ENCODE measurements at places on chromosomes 3 and 15.

DNA sequence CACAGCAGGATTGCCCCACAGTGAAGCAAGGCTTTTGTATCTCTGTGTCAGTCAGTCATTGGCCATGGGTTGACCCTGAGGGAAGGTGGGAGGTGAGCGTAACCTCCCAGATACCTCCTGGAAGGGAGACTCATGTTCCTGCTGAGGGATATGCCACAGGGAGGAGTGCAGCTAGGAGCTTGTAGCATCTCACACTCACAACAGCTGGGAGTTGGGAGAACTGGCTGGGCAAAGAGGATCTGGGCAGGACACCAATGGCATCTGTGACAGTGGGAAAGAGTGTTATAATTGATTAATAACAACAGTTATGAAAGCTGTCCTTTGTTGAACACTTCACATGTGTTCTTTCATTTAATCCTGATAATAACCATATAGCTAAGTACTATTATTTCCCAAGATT, 171.0 kb downstream of the TLE3 start:
- DNase-seq = no peak

DNA sequence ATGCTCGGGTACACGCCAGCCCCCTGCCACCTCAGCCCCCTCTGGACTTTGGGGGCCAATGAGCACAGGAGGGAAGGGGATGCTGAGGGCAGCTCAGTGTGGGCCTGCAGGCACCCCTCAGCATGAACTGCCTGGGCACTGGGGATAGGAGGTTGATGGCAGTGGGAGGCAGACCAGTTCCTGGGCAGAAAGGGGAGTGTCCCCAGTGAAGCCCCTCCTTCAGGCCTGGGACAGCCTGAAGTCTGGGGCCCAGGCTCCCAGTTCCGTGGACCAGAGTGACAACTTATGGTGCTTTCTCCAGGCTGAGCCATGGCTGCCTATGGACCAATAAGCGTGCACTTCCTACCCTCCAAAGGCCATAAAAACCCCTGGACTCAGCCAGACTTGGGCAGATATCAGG, 63.3 kb upstream of the IMPG2 start:
- DNase-seq = no peak

GRCh38 chr3:179853176-179853575, 183.6 kb downstream of the PEX5L start:
- no peak for DNase-seq

GRCh38 chr3:40137591-40138295, 171.8 kb upstream of the EIF1B start:
- DNase-seq = peak; percentile 44

GRCh38 chr15:51969728-51970127, 1.9 kb downstream of the LEO1 start:
- peak; percentile 58 for DNase-seq

DNA sequence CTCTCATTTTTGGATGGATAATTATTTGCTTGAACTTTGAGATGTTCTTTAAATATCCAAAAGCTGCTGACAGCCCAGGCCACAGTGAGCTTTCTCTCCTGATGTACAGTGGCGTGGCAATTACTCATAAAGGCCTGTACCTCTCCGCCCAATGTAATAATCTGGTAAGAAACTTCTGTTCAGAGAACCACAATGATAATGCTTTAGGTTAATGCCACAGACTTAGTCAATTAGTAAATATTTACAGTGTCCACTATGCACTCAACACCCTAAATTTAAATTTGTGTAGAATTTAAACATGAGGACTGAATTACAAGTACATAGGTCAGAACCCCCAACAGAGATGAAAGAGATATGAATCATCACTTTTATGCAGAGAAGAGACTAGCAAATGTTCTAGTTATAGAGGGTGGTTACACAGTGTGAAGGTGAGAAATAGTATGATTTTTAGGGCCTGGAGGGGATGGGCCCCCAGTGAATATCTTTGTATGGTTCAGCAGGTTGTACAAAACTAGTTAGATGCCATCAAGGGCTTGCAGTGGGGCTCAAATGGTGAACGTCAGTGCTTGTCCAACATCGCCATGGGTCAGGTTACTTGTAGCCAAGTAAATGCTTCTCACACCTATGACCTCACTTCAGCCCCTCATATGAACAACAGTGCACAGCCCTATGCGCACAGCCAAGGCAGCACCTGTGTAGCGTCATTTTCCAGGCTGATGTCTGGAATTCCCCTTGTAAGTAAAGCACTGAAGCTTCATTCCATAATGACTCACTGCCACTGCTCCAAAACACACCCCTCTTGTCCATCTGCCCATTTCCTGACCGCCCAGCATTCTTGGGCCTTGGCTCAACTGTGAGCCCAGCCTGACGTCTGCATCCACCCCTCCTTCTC, 13.3 kb downstream of the ABHD2 start:
- DNase-seq = no peak

- DNase-seq = no peak
Measured at GRCh38 chr3:99049164-99049563, 147.7 kb upstream of the DCBLD2 start.

DNA sequence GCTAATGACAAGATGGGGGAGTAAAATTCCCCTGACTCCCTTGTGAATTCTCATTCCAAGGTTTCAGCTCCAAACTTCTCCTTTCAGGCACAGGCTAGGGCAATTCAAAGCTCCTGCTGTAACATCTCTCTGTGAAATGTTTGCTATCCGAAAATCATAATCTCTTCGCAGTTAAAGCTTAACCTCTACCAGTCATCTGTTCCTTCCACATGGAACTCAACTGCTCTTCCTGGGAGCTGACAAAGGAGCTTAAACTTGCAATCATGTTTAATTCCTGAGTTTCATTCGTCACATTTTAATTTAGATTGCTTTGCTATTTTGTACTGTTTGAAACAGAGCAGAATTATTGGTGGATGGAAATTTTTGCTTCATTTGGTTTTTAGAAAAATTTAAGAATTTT, 328.6 kb downstream of the AGBL1 start:
- no peak for DNase-seq

DNA sequence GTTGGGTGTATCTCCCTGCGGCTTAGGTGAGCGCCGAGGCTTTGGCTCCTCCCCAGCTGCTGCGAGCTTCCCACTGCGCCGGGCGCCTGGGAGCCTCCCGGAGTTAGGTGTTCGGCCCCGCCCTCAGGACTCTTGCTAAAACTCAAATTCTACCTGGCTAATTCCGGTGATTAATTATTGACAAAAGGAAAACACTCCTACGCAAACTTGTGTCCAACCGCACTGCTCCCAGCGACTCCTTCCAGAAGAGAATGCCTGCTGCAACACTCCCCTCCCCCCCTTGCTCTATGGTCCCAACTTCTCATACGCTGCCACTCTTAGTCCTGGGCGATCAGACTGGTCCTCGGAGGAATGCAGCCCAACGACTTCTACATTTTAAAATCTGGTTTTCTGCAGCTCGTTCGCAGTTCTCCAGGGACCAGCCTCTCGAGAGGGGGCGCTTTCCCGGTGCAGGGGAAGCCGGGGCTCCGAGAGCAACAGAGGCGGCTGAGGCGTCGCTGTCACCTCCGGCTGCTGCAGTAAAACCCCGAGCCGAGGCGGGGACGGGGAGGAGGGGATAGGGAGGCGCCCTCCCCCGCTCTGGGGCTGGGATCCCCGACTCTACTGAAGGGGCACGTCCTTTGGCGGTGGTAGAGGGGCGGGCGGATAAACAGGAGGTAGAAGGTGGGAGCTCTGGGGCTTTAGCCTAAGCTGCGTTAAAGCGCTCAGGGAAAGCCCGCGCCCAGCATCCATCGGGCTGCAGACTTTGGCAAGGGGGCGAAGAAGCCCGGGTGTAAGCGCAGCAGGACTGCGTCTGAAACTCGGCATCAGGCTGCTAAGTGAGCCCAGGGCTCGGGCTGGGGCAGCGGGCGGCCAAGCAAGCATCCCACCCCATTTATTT, at the start of gene SPTSSB:
SPTSSB (minus strand) TSS at position 77 of the 880 bp plus-strand sequence. CDS start 25,194 bp downstream, outside the sequence.
- peak; percentile 70 for DNase-seq

GRCh38 chr15:80958818-80959495, 30.7 kb downstream of the MESD start:
- no peak for DNase-seq

- DNase-seq = no peak
Measured at GRCh38 chr15:56187665-56188064, 56.0 kb downstream of the RFX7 start.

- peak; percentile 81 for DNase-seq
Measured at GRCh38 chr3:137032465-137033120, 74.8 kb downstream of the IL20RB start.

DNA sequence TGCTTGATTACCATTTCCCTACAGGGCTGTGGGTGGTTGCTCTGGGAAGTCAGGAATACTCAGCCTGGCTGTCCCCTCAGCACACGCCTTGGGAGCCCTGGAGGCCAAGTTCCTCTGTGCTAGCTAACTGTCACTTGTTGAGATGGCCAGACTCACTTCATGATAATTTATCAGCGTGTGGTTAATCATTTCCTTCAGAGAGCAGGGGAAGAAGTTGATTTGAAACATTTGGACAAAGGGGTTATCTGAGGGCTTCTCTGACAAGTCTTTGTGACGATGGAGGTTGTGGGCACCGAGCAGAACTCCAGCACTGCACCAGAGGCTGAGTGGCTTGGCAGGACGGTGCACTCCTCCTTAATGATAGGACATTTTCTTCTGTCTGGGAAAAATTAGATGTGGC, 61.9 kb downstream of the WHAMM start:
- DNase-seq = no peak

DNA sequence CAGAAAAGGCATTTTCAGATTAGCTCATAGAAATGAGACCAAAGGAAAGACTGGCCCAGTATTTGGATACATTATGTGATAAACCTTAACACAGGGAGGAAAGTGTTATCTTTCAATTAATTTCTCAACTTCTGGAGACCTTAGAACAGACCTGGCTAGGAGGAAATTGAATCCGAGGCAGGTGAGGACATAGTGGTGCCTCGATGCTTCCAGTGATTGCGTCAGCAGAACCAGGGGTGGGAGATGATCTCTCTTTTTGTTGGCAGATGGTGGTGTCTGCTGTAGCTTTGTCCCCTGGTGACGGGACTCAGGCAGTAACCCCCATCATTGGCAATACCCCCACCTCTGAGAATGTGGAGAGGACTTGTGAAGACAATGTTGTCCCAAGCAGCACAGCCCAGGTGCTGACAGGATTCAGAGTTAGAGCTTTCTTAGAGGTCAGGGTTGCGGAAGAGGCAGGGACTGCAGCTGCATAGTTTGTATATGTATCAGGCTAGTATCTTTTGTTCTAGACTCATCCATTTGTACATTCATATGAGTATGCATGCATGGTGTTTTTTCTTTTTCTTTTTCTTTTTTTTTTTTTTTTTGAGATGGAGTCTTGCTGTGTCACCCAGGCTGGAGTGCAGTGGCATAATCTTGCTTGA, 27.9 kb upstream of the MUC20 start:
- DNase-seq = no peak

- DNase-seq = no peak
Measured at GRCh38 chr15:94383706-94384105, 152.3 kb downstream of the MCTP2 start.

- DNase-seq = no peak
Measured at GRCh38 chr3:126646674-126647073, 8.2 kb downstream of the TXNRD3 start.

- no peak for DNase-seq
Measured at GRCh38 chr15:87604857-87605446, 651.6 kb downstream of the NTRK3 start.

- no peak for DNase-seq
Measured at GRCh38 chr3:46027021-46027705, at the start of gene XCR1. Gene XCR1, minus strand, starts transcription at chr3:46027483. Its CDS starts 5,536 bp downstream, at chr3:46021947.

GRCh38 chr15:77180757-77181156, 109.8 kb upstream of the TSPAN3 start:
- no peak for DNase-seq

GRCh38 chr15:80586161-80586560, 108.9 kb upstream of the ABHD17C start:
- no peak for DNase-seq

DNA sequence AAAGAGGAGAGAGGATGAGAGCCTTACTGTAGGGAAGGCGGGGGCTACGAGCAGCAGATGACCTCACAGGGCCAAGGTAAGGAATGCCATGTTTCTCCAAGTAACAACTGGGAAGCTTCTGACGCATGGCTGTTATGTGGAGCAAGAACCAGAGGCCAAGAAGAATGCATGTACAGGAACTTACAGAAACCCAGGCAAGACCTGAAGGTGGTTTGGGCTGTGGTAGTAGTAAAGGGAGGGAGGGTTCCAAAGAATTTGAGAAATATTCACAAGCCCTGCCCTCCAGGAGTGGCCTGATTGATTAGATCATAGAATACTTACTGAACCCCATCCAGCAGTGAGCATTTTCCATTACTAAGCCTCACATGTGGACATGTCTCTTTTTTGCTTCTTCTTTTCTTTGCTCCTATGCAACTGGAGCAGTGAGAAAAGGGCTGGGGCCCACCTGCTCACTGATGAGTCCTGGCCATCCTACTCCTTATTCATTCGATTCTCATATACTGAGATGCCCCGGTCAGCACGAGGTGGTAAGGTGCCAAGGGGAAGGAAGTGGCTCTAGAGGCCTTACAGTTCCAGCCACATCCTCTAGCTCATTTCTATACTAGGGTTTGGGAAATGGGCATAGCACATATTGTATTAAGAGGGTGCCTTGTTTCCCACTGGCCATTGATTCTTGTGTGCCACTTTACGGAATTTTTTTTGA, 8.3 kb upstream of the SLC12A8 start:
- DNase-seq = no peak

- DNase-seq = peak; percentile 95
Measured at GRCh38 chr3:44761424-44762169, at the start of the genes KIAA1143 and KIF15. Gene KIAA1143, minus strand, starts transcription at chr3:44761619. Its CDS starts 17 bp downstream, at chr3:44761602. Gene KIF15, plus strand, starts transcription at chr3:44761794. Its CDS starts 72 bp downstream, at chr3:44761866.

GRCh38 chr3:77514766-77515165, 474.9 kb downstream of the ROBO2 start:
- no peak for DNase-seq

All from NCI-H2171 treated with DMSO at 0.1 percent for 48 hours (cell line).